Mesothelial cell of epicardium (in vitro differentiated cells): ENCODE measurements at places on chromosomes 11 and 22.

DNA sequence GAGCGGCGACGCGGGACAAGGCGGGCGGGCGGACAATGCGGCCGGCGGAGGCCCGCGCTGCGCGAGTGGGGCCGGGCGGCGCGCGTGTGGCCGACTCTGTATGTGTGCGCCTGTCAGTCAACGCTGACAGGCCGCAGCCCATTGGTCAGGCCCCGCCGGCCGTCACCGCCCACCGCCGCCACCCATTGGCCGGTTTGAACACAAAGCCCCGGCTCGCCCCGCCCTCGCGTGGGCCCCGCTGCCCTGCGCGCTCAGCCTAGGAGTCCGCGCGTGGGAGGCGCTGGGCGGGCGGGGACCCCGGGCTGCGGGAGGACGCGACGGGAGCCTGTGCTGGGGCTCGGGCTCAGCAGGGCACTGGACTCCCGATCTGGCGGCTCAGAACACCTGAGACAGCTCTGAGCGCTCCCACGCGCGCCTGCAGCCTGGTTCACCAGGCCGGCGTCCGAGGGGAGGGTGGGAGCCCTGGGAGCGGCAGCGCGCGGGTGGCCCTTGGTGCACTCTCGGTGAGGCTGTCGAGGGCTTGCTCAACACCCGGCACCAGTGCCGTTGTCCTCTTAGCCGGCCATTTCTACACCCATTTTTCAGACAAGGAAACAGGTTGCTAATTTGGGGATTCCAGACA is at the start of gene SUN2:
Gene SUN2 (minus strand): TSS at position 88 of the 622 bp plus-strand sequence. CDS start 3,370 bp downstream, outside the sequence.
- peaks cover 7% of the 10 kb centered on the region for H3K36me3 ChIP-seq
- peaks cover 29% of the 10 kb centered on the region for H3K4me1 ChIP-seq
- H3K27me3 ChIP-seq = no peaks in the 10 kb centered on the region
- peak within 1 kb of the TSS; percentile 79 for H3K4me3 ChIP-seq
- peak; percentile 81 for DNase-seq

- H3K27ac ChIP-seq = no peak overlapping the region
- H3K27me3 ChIP-seq = peaks cover 6% of the 10 kb centered on the region
- H3K4me1 ChIP-seq = peaks cover 6% of the 10 kb centered on the region
- no peak for DNase-seq
- H3K36me3 ChIP-seq = no peaks in the 10 kb centered on the region
Measured at GRCh38 chr11:32226480-32226879, 135.6 kb downstream of the RCN1 start.

GRCh38 chr11:14443638-14444037 is 56.0 kb downstream of the COPB1 start:
- DNase-seq = no peak
- no peak overlapping the region for H3K27ac ChIP-seq
- H3K4me3 ChIP-seq = no peak overlapping the region
- peaks cover 6% of the 10 kb centered on the region for H3K4me1 ChIP-seq
- H3K36me3 ChIP-seq = no peaks in the 10 kb centered on the region

DNA sequence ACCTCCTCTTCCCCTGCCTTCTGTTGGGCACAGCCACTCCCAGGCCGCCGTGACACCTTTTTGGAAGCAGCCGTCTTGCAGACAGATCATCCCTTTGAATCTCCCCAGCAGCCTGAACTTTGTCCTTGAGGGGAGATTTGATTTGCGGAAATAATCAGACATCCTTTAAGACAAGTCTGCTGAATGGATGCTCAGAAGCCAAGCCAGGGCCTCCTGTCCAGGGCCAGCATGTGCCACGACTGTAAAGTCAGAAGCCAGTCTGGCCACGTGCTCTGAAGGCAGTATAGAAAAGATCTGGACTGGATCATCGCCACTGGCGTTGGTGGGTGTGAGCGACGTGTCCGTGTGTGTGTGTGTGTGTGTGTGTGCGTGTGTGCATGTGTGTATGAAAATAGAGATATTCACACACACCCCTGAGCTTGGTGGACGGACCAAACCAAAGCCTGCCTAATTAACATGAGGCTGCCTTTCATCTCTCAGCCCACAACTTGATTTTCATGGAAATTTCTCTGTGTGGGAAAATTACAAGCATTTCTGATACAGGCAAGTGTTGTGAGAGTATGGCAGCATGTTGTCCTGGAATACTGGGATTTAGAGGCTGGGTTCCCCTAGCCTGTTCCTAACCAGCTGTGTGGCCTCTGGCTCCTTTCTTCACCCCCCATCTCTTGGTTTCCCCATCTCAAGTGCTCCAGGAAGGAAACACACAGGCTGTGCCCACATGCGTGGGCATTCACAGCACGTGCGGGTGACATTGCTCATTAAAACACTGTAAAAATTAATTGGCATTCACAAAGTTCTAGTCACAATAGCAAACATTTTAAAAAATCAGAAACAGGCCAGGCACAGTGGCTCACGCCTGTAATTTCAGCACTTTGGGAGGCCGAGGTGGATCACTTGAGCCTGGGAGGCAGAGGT is 61.8 kb upstream of the WNT7B start:
- H3K4me1 ChIP-seq = peaks cover 19% of the 10 kb centered on the region
- H3K27ac ChIP-seq = peak overlapping the region; percentile 34
- H3K4me3 ChIP-seq = no peak overlapping the region

GRCh38 chr11:56849852-56850251 is 101.4 kb upstream of the OR9G4 start:
- no peak overlapping the region for H3K27ac ChIP-seq
- H3K4me1 ChIP-seq = peaks cover 21% of the 10 kb centered on the region
- H3K4me3 ChIP-seq = no peak overlapping the region
- no peak for DNase-seq
- peaks cover 6% of the 10 kb centered on the region for H3K27me3 ChIP-seq

DNA sequence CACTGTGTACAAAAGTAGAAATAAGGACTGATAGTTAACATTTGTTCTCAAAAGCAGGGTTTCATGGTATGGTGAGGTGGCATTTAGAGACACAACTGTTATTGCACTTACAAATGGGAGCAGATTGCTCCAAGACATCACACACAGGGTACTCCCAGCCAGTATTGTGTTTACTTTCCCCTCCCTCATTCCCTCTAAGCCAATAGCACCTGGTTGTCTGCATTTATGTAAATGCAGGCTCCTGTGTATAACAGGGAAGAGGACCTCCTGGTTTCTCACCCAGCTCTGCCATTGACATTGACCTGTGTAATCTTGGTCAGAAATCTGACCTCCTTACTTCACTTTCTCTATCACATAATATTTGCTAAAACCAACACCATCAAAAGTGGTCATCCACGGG is 154.4 kb downstream of the NAV2 start:
- no peaks in the 10 kb centered on the region for H3K36me3 ChIP-seq
- H3K27me3 ChIP-seq = no peaks in the 10 kb centered on the region
- DNase-seq = no peak
- H3K27ac ChIP-seq = no peak overlapping the region
- H3K4me3 ChIP-seq = no peak overlapping the region

DNA sequence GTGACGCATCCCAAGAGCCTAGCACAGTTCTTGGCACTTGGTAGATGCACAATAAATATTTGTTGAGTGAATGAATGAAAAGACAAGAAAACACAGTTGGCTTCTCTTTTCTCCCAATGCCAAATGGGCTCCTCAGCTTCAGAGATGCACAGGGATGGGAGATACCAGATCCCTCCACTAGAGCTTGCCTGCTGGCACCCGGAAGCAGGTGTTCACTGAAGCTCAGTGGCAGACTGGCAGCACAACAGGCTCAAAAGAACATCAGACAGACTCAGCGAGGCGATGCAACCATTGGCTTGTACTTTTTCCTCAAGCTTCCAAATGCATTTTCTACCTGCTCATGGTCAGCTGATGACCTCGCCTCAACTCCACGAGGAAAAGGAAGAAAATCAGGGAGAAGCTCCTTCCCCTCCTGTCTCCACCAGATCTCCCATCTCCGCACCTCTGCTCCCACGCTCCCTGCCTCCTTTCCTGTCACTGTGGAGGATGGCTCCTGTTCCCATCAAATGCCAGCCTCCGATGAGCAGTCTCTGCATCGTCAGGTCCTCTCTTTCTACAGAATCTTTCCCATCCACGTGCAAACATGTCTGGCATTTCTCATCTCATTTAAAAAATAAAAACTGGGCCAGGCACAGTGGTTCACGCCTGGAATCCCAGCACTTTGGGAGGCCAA is 5.8 kb downstream of the RAPSN start:
- DNase-seq = no peak
- H3K27ac ChIP-seq = no peak overlapping the region
- H3K36me3 ChIP-seq = no peaks in the 10 kb centered on the region
- H3K27me3 ChIP-seq = no peaks in the 10 kb centered on the region
- no peaks in the 10 kb centered on the region for H3K4me1 ChIP-seq

DNA sequence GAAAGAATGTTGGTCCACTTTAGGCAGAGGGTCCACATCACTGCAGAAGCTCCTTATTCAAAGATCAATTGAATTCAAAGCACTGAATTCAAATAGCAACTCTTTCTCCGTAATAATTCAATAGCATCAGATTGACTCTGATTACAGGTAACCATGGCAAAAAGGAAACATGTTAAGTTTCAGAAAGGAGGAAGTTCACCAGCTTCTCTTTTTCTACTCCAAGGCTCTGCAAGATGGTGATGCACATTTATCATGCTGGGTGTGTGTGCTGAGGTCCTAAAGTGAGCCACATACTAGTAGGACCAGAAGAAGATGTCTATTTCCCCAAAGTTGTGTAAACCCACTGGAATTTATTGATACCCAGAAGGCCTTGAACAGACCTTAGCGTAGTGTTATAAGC is 18.0 kb upstream of the DRD2 start:
- H3K27me3 ChIP-seq = peaks cover 37% of the 10 kb centered on the region
- DNase-seq = no peak
- H3K4me3 ChIP-seq = no peak overlapping the region
- H3K27ac ChIP-seq = no peak overlapping the region

GRCh38 chr11:57501953-57502352 is 13.5 kb downstream of the SLC43A1 start:
- DNase-seq = no peak
- no peaks in the 10 kb centered on the region for H3K36me3 ChIP-seq
- no peaks in the 10 kb centered on the region for H3K27me3 ChIP-seq
- peaks cover 12% of the 10 kb centered on the region for H3K4me1 ChIP-seq
